ENCODE measurements at places on chromosomes 12 and 14. TPM values are rescaled to one million over a fixed set of nuclear protein-coding genes. Genes with fewer than 3 reads are reported as not detected.

The FOXN4 gene
- total RNA-seq = not detected

The ITGA5 gene
- total RNA-seq = 81.6 TPM

The FOXN3 gene
- total RNA-seq = 93.5 TPM

DNA sequence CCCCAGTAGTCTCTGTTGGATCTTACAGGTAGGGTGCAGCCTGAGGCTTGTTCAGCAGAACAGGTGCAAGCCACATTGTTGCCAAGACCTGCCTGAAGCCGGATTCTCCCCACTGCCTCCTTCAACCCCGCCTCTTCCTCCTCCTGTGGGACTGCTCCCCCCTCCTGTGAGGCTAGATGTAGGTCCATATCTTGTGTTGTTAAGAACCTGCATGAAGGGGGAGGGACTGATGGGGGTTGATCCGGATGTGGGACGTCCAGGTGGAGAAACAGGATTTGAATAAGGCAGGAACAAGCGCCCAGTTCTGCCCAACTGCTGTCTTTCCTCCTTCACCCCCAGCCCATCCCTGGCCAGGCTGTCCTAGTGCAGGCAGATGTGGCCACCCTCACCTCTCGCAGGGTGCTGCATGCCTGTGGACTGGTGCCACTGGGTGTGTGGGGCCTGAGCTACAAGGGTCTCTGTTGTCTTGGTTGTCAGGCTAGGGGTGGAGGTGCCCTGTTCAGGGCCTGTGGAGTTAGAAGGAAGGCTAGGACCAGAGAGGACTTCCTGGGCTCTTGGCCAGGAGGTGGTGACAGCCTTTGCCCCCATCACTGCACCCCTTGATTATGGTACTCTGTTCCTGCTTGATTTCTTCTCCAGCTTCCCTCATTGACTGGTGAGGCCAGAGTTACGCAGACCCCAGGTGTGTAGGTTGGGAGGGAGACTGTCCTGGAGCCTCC lies 1.4 kb downstream of the NR4A1 start:
- peak; percentile 35 for DNase-seq

The NANOG gene
- not detected for total RNA-seq

GRCh38 chr12:71607494-71608330 lies 55.9 kb downstream of the ZFC3H1 start:
- no peak for DNase-seq

GRCh38 chr12:117277875-117278274 lies 83.6 kb downstream of the NOS1 start:
- DNase-seq = no peak

- peak; percentile 36 for DNase-seq
These were observed 198.7 kb downstream of the EFCAB11 start for GRCh38 chr14:89755816-89756215.

DNA sequence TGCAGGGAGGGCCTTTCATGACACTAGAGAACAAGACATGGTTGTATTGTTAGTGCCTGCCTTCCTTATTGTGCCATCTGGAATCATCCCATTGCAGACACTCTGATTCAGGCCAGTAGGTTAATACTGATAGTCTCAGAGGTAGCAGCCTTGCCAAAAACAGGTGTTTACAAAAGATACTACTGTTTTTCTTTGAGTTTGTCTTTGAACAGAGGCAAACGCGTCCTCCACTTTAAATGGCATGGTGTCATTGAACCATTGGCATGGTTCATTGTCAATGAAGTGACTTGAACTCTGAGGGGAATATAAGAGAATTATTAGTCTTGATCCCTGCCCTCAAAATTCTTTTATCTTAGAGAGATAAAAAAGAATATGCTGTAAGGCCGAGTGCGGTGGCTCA lies 4.2 kb downstream of the FNTB start:
- DNase-seq = no peak

GRCh38 chr12:49388682-49389386 lies 21.6 kb downstream of the SPATS2 start:
- no peak for DNase-seq

Data from uterus (tissue), 4 donors.